Substantia nigra (tissue), 51 donors: ENCODE measurements at places on chromosomes 5 and 9.

GRCh38 chr5:13359344-13359743 is 585.1 kb downstream of the DNAH5 start:
- DNase-seq, result no peak

GRCh38 chr5:166551384-166551783 is 1740.1 kb upstream of the WWC1 start:
- no peak for DNase-seq

DNA sequence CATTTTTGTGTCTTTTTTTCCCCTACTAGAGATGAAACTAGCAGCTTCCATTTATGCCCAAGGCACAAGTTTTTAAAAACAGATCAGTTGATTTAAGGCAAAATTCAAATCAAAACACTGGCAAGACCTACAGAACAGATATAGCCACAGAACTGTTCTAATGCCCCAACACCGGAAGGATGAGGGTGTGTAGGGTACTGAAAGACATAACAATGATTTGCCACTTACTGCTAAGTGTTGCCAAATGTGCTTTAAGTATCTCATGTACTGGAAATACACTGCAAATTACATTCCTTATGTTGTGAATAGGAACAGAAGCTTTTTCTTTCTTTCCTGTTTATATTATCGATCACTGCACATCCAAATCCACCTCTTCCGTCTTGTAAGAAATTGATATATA is 189.0 kb downstream of the CETN3 start:
- no peak for DNase-seq

DNA sequence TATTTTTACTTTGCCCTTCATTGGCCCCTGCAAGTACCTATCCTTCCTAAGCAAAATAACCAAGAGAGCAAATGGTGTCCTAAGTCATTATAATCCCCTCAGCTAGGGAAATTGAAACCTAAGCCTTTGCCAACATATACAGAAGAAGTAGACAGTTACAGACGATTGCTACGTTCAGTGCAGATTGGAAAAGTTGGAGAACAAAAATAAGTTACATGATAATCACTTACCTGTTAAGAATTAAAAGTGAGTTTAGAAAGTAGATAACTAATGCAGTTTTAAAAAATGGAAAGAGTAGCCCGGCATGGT is 244.8 kb downstream of the MPDZ start:
- DNase-seq, result no peak
